ENCODE measurements at places on chromosomes 3 and 15.

GRCh38 chr3:128858167-128858566 is 21.3 kb upstream of the ACAD9 start:
- DNase-seq: no peak

GRCh38 chr3:127413871-127414270 is 126.0 kb upstream of the PRR20G start:
- DNase-seq: no peak

GRCh38 chr3:195803289-195803908 is 8.3 kb downstream of the MUC4 start:
- DNase-seq: no peak

GRCh38 chr15:96851613-96852012 is 521.1 kb downstream of the NR2F2 start:
- no peak for DNase-seq

DNA sequence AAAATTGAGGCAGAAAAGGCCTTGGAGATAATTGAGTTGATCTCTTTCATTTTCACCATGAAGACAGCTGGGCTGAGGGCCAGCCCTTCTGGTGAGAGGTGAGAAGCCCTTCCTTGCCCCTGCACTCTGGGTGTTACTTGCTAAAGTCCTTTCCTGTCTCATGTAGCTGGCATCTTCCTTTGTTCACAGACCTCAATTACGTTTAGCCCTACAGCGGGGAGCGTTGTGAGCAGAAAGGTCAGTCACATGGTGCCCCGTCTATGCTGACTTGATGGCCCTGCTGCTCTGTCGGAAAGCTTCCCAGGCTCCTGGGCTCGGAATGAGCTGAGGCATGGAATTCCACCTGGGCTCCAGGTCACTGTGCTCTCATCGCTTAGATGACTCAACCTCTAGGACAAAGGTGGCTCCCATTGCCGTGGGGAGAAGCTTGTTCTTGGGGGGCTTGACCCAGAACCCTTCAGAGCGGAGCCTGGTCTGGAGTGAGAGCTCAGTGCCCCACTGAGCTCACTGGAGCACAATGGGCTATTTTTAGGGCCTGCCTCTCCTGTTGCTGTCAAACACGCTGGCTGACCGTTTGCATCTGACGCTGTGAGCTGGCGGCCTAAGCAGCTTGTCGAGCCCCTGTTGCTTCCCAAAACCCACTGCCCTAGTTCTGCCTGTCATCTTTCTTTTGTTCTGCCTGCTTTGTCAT is 47.0 kb downstream of the RPLP1 start:
- DNase-seq: peak; percentile 44

- DNase-seq: no peak
Observed at GRCh38 chr15:58053315-58054153, 12.0 kb downstream of the ALDH1A2 start.

- DNase-seq: peak; percentile 81
Observed at GRCh38 chr3:128489927-128490649, 2.9 kb downstream of the GATA2 start.

GRCh38 chr15:83219026-83219425 is 11.4 kb upstream of the HDGFL3 start:
- no peak for DNase-seq

DNA sequence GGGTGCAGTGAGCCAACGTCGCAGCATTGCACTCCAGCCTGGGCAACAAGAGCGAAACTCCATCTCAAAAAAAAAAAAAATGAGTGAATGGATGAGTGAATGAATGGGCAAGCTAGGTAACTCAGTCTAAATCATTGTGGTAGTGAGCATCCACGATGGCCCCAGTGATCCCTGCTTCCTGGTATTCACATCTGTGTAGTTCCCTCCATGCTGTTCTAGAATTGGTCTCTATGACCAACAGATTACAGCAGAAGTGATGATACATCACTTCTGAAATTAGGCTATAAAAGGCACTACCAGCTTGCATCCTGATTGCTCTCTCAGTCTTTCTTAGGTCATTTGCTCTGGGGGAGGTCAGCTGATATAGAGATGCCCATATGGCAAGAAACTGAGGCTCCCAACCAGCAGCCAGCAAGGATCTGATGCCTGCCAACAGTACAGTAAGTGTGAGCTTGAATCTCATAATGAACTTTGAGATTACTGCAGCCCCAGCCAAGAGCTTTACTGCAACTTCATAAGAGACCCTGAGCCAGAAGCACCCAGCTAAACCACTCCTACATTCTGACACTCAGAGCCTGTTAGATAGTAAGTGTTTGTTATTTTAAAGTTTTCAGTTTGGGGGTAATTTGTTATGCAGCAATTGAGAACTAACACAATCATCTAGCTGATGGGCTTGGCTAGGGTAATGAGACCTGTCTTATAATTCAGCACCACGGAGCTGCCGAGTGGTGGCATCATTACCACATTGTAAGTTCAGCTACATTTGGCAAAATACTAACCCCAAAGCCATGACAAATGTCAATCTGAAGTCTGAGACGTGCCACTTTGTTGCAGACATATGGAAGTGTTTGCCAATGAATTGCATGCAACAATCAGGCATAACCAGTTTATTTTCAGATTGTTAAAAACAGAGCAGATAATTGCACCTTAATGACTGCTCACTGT is 53.0 kb downstream of the KLHL6 start:
- DNase-seq: no peak

- no peak for DNase-seq
Observed at GRCh38 chr3:14127516-14128161, 2.8 kb downstream of the TMEM43 start.

DNA sequence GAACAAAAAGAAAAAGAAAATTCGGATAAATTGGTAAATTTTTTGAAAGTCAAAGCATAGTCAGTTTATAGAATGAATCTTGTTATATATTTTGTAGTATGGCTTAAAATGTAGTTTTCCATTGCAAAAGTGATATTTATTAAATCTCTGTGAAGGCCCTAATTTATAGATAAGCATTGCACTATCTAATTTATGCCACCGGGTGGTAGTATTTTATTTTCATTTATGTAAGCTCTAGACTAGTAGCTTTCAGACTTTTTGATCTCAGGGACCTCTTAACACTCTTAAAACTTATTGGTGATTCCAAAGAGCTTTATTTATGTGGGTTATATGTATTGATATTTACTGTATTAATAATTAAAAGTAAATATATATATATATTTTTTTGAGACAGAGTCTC is 133.9 kb upstream of the LRRFIP2 start:
- DNase-seq: no peak

GRCh38 chr3:72383883-72384282 is 464.4 kb downstream of the SHQ1 start:
- DNase-seq: no peak
